ENCODE measurements at places on chromosomes 6 and 20.
A peak's percentile ranks its signal among the peaks of the same experiment; 100 is the strongest.

DNA sequence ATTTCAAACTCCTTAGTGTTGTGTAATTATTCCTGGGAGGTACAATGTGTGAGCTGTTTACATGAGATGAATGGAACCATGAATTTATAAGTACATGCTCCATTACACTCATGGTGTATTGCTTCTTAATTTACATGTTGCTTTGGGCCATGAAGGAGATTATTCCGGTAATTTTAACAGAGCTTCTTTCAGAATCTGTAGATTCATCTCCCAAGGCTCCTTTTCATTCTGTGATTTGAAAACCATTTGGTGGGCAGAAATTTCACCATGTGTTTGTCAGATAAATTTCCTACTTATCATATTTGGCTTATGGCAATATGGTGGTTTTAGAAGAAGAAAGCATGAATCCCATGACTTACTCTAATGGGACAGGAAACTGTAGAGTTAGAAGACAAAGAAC, 421.6 kb upstream of the EYS start:
- no peak for DNase-seq

- no peak for DNase-seq
Observed at GRCh38 chr20:16100111-16100510, 473.1 kb downstream of the KIF16B start.

DNA sequence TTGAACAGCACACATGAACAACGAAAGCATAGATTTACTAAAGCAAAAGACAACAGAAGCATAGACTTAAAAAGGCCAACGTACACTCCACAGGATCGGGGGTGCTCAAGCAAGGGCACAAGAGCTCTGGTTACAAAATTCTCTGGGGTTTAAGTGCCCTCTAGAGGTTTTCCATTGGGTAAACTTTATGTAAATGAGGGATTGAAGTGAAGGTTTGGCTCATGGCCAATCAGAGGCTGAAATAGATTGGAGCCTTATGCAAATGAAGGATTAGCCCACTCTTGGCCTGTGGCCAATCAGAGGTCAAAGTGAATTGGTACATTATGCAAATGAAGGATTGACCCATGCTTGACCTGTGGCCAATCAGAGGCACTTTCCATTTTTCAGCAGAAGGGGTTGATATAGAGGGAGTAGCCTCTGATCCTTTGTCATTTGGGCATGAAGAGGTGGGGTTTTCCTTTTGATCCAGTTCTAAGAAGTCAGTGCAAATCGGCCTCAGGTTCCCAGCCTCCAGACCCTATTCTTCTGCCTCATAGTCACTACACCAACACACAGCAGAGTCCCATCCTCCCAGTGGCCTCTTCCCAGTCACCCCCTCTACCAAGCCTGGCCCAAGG, 244.9 kb downstream of the THBS2 start:
- DNase-seq: no peak

- DNase-seq: no peak
Observed at GRCh38 chr6:76472858-76473257, 400.4 kb upstream of the IMPG1 start.

- DNase-seq: no peak
Observed at GRCh38 chr20:61135968-61136367, 116.1 kb upstream of the CDH4 start.

GRCh38 chr6:56962441-56962840, 7.5 kb downstream of the BEND6 start:
- DNase-seq: no peak

DNA sequence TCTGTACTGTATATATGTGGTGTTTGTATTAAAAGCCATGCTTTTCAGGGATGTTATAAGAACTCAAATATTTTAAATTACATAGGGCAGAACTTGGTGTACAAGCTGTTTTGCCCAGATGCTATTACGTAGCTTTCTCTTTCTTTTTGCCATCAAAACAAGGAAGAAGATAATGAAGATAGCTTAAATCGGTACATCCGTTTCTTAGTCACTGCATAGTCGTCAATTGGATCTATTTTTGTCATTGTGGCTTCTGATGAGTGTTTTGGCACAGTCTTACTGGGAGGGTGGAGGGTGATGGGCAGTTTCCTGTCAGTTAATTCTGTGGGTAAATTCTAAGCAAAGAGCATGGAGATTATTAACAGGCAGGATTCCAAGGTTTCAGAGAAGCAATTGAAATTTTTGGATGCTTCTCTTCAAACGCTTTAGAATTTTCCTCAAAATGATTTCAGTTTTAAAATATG, 649.1 kb upstream of the GJE1 start:
- peak; percentile 30 for DNase-seq

GRCh38 chr6:7067305-7067704, 40.5 kb upstream of the RREB1 start:
- DNase-seq: no peak

GRCh38 chr6:1558388-1558787, 51.3 kb upstream of the FOXC1 start:
- no peak for DNase-seq

GRCh38 chr6:126337323-126337722, 2.6 kb upstream of the CENPW start:
- no peak for DNase-seq

DNA sequence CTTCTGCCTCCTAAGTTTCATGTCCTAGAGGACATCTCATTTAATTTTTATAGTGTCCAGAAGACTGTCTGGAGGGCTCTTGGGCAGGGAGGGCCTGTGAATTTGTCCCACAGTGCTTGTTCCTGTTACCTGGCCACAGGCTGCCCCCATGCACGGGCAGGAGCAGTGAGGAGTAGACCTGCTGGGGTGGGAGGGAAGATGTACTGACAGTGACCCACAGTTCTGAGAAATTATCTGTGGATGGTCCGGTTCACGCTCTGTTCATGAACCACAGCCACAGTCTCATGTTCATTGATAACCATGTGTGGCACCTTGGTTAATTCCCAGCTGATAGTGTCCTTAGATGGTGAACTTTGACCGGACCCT, 18.8 kb upstream of the ZNF831 start:
- no peak for DNase-seq

GRCh38 chr6:155024391-155025027, 29.4 kb downstream of the TIAM2 start:
- no peak for DNase-seq

- DNase-seq: no peak
Observed at GRCh38 chr6:130699742-130700141, 127.5 kb upstream of the SMLR1 start.

DNA sequence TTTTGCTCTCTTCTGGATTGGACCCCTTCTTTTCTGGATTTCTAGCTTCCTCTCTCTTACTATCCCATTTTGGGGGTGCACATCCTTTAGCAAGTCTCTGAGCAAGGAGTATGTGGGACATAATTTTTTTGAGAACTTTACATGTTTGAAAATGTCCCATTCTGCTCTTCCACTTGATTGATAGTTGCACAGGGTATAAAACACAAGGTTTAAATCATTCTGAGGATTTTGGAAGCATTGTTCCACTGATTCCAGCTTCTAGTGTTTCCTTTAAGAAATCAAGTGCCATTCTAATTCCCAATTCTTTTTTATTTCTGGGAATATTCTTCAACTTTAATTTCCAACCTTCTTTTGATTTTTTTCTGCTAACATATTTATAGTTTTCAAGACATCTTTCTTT, 60.7 kb downstream of the APCDD1L start:
- DNase-seq: no peak

DNA sequence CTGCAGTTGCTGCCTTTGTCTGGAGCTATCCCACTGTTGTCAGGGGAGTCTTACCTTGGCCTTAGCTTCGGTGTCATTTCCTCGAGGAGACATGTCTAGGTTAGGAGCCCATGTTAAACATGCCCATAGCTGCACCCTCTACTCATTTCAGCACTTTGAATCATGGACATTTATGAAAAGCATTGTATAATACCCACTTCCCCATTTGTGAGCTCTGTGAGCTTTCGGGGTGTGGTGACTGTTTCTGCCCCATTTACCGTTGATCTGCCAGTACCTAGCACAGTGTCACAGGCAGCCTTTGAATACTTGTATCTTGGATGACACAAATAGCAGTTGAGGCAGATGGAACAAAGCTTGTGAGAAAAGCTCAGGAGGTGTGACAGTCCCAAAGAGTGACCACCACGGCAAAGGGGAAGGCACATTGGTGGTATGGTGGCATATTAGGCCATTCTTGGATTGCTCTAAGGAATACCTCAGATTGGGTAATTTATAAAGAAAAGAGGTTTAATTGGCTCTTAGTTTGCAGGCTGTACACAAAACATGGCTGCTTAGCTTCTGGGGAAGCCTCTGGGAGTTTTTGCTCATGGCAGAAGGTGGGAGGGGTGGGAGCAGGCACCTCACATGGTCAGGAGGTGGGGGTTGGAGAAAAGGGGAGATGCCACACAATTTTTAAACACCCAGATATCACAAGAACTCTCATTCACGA, 42.0 kb downstream of the JARID2 start:
- no peak for DNase-seq

DNA sequence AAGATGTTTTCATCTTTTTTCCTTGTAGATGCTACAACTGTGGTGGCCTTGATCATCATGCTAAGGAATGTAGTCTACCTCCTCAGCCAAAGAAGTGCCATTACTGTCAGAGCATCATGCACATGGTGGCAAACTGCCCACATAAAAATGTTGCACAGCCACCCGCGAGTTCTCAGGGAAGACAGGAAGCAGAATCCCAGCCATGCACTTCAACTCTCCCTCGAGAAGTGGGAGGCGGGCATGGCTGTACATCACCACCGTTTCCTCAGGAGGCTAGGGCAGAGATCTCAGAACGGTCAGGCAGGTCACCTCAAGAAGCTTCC, 101.5 kb downstream of the POPDC3 start:
- DNase-seq: no peak

DNA sequence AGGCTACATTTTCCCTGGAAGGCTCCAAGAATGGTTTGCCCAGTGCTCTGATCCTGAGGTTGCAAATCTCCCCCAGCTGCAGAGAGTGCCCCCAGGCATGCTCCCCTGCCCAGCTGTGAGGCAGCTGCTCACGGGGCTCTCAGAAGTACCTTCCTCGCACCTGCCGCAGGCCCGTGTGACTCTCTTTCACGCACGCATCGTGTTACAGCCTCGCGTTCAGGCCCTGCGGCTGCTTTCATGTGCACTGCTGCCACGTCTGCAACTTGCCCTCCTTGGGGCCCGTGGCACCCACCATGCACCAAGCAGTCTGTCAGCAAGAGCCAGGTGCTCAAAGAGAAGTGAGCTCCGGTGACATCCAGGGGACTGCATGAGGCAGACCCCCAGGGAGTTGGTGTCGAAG, 28.6 kb upstream of the SPO11 start:
- no peak for DNase-seq

GRCh38 chr20:3123542-3123941, 36.1 kb downstream of the FASTKD5 start:
- no peak for DNase-seq

- no peak for DNase-seq
Observed at GRCh38 chr6:49888742-49889431, 22.6 kb upstream of the CRISP1 start.

DNA sequence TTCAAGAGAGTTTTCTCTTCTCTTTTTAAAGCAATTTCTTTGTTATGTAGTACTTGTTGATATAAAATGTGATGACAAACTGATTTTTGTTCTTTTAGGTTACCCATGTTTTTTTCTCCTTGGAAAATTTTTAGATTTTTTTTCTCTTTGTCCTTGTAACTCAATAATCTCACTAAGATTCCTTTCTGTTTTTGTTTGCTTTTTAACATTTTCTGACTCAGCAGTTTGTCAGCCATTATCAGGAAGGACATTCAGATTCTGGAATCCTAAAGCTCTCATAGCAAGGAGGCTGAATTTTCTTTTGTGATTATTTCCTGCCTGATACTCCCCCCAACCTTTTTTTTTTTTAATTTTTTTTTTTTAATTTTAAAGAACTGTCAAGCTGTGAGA, 75.2 kb upstream of the CITED2 start:
- no peak for DNase-seq

- no peak for DNase-seq
Observed at GRCh38 chr6:46323966-46324622, 153.3 kb upstream of the ENPP5 start.

DNA sequence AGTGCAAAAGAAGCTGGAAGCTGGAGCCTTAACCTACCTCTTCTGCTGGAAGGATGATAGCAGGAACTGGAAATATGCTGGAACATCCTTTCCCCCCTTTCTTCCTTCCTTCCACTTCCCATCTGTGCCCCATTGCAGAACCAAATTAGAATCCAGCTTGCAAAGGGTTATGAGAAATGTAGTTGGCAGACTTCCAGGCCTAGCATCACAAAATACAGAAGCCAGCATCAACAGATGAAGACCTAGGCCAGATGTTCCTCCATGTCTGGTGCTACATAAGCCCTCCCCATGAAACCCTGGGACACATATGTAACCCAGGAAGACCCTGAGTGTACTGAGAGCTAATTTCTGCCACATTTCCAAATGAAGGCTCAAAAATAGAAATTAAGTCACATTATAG, 40.0 kb upstream of the TFAP2B start:
- DNase-seq: no peak
